ENCODE measurements at places on chromosomes 3 and 15.

DNA sequence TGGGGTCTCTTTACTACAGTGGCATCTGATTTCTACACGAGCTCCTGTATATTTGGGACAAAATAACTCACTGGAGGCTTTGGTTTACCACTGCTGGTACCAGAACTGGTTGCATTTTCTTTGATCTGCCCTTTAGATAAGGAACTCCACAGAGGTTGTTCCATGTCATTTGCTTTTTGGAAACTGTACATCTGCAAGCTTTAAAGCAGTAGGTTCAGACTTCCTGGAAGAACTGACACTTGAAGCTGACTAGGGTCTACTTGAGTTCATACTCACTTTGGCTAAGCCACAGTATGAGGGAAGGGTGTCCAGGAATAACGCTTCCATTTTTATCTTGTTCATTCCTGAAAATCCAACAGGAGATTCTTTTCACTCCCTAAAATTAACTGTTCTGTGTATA lies 86.4 kb downstream of the WWTR1 start:
- no peak for DNase-seq

DNA sequence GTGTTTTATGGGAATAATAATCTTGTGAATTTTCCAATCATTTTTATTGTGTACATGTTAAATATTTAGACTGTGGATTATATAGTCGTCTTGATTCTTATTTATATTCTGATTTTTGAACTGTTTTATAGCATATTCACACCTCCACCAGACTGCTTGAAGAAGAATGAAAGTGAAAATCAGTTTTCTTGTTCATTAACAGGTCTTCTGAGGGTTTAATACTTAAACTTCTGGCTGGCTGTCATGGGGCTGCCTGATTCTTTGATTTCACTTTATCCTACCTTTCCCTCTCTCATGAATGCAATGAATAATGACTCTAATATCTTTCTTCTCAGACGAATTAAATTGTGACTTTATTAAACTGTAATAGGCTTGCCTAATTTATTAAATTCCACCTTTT lies 56.2 kb downstream of the ATP2C1 start:
- DNase-seq = no peak

DNA sequence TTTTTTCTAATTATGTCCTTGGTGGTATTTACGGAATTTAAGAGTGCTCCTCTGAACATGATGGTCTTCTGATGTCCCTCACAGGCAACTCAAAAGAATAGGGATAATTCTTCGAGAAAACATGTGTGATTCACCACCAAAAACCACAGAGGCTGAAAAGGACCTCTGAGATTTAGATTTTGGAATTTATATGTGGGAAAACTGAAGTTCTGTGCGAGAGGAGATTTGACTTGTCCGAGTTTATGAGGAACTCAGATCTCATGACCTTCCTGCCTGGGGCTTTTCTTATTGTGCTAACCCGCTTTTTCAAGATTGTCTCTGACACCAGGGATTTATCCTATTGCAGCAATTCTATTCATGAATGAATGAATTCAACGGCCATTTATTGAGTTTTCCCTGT lies 142.4 kb downstream of the FAM43A start:
- no peak for DNase-seq

GRCh38 chr3:111729087-111729846 lies 129.8 kb upstream of the PHLDB2 start:
- peak; percentile 27 for DNase-seq

DNA sequence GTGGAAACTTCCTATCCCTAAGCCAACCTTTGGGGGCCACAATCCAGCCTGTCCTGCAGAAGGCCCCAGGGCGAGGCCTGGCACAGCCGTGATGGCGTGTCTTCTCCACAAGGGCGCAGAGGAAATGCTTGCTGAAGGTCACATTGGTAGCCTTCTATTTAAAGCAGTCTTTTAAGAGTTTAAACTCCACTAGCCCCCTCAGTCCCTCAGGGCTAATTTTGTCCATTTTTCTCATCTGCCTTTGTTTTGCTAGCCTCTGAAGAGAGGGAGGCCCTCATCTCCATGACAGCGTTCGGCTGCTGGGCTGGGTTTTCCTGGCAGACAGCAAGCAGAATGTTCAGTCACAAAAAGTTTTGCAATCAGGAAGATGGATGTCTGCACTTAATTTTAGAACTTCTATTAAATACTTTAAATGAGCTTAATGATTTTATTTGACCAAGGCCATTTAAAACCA lies 40.8 kb downstream of the RARB start:
- DNase-seq = peak; percentile 28

GRCh38 chr3:71180524-71180923 lies 403.0 kb downstream of the FOXP1 start:
- DNase-seq = no peak

DNA sequence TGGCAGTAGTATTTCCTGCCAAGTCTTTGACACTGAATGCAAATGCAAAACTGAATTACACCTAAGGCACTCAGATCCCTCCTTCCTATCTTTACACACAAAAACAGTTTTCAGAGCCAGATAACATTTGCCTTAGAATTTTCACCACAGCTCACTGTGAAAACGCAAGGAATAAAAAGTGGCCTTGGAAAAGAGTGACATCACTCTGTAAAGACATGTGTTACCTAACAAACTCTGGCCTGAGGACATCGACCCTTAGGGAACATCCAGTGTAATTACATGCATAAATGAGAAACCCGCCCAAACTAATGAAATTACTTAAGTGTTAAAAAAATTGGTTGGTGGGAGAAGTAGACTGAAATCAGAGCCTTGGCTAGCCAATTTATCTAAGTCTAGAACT lies 88.9 kb downstream of the PLOD2 start:
- DNase-seq = no peak

DNA sequence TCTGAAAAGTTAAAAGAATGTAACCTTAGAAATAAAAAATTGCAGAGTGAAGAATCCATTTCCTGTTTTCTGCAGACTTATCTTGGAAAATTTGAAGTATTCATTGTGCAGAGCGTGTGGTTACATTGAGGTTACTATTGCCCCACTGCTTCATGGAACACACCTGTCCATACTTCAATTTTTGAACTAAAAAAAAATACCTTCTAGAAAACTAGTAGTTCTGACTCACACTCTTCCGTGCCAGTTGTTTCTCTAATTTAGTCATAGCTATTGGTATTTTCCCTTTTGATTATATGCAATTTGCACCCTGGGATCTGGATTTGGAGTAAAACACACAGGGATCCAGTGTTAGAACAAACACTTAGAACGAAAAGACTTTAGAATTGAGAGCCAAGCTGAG lies 111.8 kb upstream of the LYSMD4 start:
- DNase-seq = no peak

- peak; percentile 42 for DNase-seq
These were observed 13.2 kb upstream of the ADPGK start for GRCh38 chr15:72796515-72797337.

- peak; percentile 25 for DNase-seq
These were observed 419.5 kb upstream of the NAALADL2 start for GRCh38 chr3:174439331-174440252.

- DNase-seq = no peak
These were observed 56.5 kb downstream of the CLDN11 start for GRCh38 chr3:170475092-170475685.

GRCh38 chr3:30655187-30655812 lies 48.9 kb downstream of the TGFBR2 start:
- DNase-seq = no peak

DNA sequence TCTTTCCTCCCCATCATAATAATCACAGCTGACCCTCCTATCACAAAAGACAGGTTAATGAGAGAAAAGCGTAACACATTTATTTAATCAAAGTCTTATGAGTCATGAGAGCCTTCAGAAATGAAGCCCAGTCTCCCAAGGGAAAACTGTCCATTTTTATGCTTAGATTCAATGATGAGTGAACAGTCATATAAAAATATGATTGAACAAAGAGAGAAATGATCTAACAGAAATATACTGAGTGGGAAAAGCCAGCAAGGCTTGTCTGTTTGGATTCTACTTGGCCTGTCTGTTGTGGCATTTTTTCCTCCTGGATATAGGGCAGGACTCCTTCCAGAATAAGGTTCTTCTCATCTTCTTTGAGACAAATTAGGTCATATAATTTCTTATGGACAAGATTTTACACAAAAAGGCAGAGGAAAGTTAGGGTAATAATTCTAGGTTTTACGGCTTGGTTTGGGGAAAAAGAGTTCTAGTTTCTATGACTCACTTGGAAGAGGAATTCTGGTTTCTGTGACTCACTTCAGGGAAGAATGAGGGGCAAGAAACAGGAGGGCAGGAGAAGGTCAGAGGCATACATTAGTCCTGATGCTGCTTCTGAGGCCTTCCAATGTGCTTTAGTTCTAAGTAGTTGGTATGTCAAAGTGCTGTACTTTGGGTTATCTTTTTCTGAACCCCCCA lies 534.2 kb downstream of the ZIC1 start:
- DNase-seq = no peak

Measured in mucosa of gallbladder (tissue), 1 donor.